Activated T-helper 2 cell treated with anti-CD3 and anti-CD28 coated beads, Interferon-gamma antibody, Interleukin-2, Interleukin-4, amounts not matched to agents 10 μg/mL and 5 μg/mL and 100 μg/mL, durations not matched to agents 14 hours and 24 hours and 36 hours (primary cell): ENCODE measurements at places on chromosomes 3 and 15. TPM values are rescaled to one million over a fixed set of nuclear protein-coding genes. Genes with fewer than 3 reads are reported as not detected.

- no peaks in the 10 kb centered on the region for H3K4me1 ChIP-seq
- no peak overlapping the region for H3K4me3 ChIP-seq
- no peak for DNase-seq
- no peaks in the 10 kb centered on the region for H3K36me3 ChIP-seq
- no peak overlapping the region for H3K27ac ChIP-seq
These were observed 137.1 kb upstream of the TMC3 start for GRCh38 chr15:81511138-81511537.

DNA sequence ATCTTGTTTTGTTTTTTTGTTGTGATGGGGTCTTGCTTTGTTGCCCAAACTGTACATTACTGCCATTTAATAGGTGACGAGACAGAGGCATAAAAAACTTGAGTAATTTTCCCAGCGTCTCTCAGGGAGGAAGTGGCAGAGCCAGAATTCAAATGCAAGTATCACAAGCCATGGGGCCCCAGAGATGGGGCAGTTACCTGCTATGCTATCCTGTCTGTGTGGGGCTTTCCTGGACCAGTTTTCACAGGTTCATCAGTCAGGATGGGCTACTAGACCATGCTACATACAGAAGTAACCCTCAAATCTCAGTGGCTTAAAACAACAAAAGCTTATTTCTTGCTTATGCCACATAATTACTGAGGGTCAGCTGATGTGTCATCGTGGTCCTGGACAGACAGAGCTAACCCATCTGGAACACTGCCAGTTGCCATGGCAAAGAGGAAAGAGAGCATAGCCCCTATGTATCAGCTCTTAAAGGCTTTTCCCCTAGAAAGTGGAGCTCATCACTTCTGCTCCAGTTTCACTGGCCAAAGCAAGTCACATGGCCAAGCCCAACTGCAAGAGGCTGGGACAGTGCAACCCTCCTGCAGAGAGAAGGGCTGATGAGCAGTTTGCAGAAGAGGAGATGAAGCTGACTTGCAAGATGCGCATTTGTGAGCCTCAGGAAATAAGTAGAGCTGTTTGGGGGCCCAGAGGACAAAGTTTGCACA is 31.7 kb upstream of the SYNM start:
- H3K36me3 ChIP-seq: no peaks in the 10 kb centered on the region
- H3K27ac ChIP-seq: no peak overlapping the region
- H3K4me1 ChIP-seq: peaks cover 2% of the 10 kb centered on the region
- no peak overlapping the region for H3K4me3 ChIP-seq

DNA sequence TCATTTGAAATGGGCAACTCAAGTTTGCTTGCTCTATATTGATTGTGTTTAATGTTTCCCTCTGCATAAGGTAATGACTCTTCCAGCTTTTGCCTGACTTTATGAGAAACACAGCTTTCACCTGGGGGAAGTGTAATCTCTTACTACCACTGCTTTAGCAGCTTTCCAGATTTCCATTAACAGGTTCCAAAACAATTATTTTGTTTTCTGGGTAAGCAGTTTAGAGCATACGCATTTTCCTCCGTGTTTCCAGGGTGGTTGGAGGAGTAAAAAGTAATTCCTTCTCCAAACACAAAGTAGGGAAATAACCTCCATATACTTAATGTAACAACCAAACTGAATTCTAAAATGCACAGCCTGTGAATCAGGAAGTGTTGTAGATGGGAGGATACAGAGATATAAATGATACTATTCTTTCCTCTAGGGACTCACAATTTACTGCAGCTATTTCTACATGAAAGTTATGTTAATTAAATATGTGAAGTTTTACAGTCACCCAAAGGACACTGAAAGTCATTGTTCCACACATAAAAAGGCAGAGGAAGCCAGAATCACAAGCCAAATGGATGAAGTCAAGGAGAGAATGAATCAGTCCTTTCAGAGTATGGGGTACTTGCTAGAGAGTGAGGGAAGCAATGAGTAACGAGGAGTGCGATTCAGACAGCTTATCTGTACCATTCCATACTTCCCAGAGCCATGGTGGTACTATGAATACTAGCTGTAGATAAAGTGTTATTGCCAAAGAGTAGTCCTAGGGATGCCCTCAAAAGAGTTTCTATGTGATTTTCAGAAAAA is 16.6 kb downstream of the ST3GAL6 start:
- H3K27ac ChIP-seq: no peak overlapping the region
- H3K4me3 ChIP-seq: no peak overlapping the region
- H3K4me1 ChIP-seq: peaks cover 24% of the 10 kb centered on the region
- H3K27me3 ChIP-seq: peaks cover 9% of the 10 kb centered on the region
- DNase-seq: no peak
- H3K36me3 ChIP-seq: no peaks in the 10 kb centered on the region

CALML4 gene
- total RNA-seq: 11.9 and 12.1 TPM in 2 replicates

GRCh38 chr15:65626856-65627255 is 5.1 kb downstream of the SLC24A1 start:
- DNase-seq: no peak
- H3K4me1 ChIP-seq: peaks cover 4% of the 10 kb centered on the region
- H3K36me3 ChIP-seq: no peaks in the 10 kb centered on the region
- H3K4me3 ChIP-seq: no peak overlapping the region
- H3K27ac ChIP-seq: no peak overlapping the region
- no peaks in the 10 kb centered on the region for H3K27me3 ChIP-seq

GRCh38 chr15:60416484-60416883 is 18.7 kb upstream of the ANXA2 start:
- peaks cover 8% of the 10 kb centered on the region for H3K36me3 ChIP-seq
- no peaks in the 10 kb centered on the region for H3K4me1 ChIP-seq
- no peak for DNase-seq

CAMP gene
- total RNA-seq: not detected in 2 replicates

TRAT1 gene
- total RNA-seq: 17.0 and 17.7 TPM in 2 replicates

GRCh38 chr15:69722924-69723323 is 270.3 kb downstream of the RPLP1 start:
- H3K4me1 ChIP-seq: peaks cover 68% of the 10 kb centered on the region
- no peak overlapping the region for H3K4me3 ChIP-seq
- H3K36me3 ChIP-seq: no peaks in the 10 kb centered on the region
- peaks cover 15% of the 10 kb centered on the region for H3K27me3 ChIP-seq

PDIA3 gene
- total RNA-seq: 370 and 384 TPM in 2 replicates

- no peak overlapping the region for H3K4me3 ChIP-seq
- H3K4me1 ChIP-seq: peaks cover 88% of the 10 kb centered on the region
- H3K27ac ChIP-seq: no peak overlapping the region
- peaks cover 45% of the 10 kb centered on the region for H3K36me3 ChIP-seq
These were observed 18.3 kb downstream of the MAP2K1 start for GRCh38 chr15:66405007-66405406.

DNA sequence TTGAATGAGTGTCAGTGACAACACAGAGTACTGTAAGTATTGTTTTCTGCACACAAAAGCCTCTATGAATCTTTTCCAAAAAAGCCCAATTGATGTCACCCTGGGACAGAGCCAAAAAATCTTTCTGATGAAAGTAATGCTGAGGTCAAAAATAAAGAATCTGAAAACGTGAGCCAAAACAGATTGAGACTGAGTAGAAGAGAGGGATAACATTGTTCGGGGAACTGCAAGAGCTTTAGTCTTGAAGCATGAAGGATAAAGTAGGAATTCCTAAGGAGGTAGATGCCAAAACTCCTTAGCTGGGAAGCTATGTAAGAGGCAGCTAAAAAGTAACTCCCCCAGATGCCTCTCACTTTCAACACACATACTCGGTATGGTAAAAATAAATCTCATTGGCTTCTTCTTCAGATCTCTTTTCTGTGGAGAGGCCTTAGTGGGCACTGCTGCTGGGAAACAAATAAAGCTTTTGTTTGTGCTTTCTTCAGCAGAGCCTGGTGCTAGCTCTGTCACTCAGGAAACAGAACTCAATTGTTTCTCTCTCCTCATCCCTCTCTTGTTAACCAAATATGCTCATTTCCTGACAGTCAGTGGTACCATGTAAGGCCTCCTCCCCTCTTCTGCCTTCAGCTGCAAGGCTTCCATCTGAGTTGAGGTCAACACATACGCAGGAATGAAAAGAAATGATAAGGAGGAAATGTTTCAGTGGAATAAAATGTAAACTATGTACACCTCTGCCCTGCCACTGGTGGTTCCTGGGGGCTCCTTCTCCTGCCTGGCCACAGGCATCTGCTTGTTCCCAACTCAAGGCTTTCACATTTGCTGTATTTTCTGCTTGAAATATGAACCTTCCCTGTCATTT is 58.1 kb downstream of the CD200 start:
- peaks cover 14% of the 10 kb centered on the region for H3K36me3 ChIP-seq
- peaks cover 58% of the 10 kb centered on the region for H3K4me1 ChIP-seq
- no peak overlapping the region for H3K4me3 ChIP-seq
- no peaks in the 10 kb centered on the region for H3K27me3 ChIP-seq

GRCh38 chr3:188554404-188554803 is 400.4 kb downstream of the LPP start:
- no peaks in the 10 kb centered on the region for H3K27me3 ChIP-seq
- DNase-seq: no peak
- H3K4me1 ChIP-seq: peaks cover 35% of the 10 kb centered on the region
- no peak overlapping the region for H3K27ac ChIP-seq

WDR93 gene
- total RNA-seq: not detected in 2 replicates

NAA50 gene
- total RNA-seq: 129 and 134 TPM in 2 replicates

ROBO2 gene
- not detected in 2 replicates for total RNA-seq

ACKR4 gene
- not detected in 2 replicates for total RNA-seq

DGKG gene
- 0.05 TPM in 2 replicates for total RNA-seq

- H3K4me3 ChIP-seq: no peak overlapping the region
- no peak overlapping the region for H3K27ac ChIP-seq
- H3K27me3 ChIP-seq: no peaks in the 10 kb centered on the region
- no peak for DNase-seq
- no peaks in the 10 kb centered on the region for H3K36me3 ChIP-seq
These were observed 857.7 kb downstream of the OTOL1 start for GRCh38 chr3:162354356-162354755.

- H3K36me3 ChIP-seq: peaks cover 77% of the 10 kb centered on the region
- peaks cover 31% of the 10 kb centered on the region for H3K4me1 ChIP-seq
- no peak overlapping the region for H3K27ac ChIP-seq
- no peak overlapping the region for H3K4me3 ChIP-seq
- no peak for DNase-seq
- no peaks in the 10 kb centered on the region for H3K27me3 ChIP-seq
These were observed 6.2 kb downstream of the TMEM39A start for GRCh38 chr3:119457246-119457645.

ANKRD34C gene
- total RNA-seq: not detected in 2 replicates

GCNT3 gene
- total RNA-seq: not detected in 2 replicates

NPAP1 gene
- total RNA-seq: not detected in 2 replicates

GRK7 gene
- total RNA-seq: not detected in 2 replicates

- peaks cover 18% of the 10 kb centered on the region for H3K4me1 ChIP-seq
- no peak overlapping the region for H3K27ac ChIP-seq
- H3K36me3 ChIP-seq: no peaks in the 10 kb centered on the region
- peaks cover 30% of the 10 kb centered on the region for H3K27me3 ChIP-seq
- DNase-seq: peak; percentile 28
These were observed 55.9 kb upstream of the PLCL2 start for GRCh38 chr3:16828815-16829214.

DNA sequence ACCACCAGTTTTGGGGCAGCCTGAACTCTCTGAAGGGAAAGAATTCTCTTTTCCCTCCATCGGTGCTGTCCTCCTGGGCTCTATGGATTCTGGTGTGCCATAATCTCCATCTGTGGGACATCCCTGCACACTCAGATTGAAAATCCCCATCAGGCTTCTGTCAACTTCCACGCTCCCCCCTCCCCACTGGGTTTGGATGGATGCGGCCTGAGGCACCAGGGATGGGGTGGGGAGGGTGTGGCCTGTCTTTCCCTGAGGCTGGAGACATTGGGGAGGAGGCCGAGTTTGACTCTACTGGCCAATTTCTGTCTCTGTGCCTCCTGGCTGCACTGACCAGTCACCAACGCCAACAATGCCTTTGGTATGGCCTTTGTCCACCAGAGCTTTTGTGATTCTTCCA is 16.3 kb upstream of the FBLN2 start:
- peaks cover 4% of the 10 kb centered on the region for H3K27me3 ChIP-seq
- H3K4me1 ChIP-seq: peaks cover 6% of the 10 kb centered on the region
- no peak for DNase-seq

GRCh38 chr3:128803307-128803706 is 76.1 kb upstream of the ACAD9 start:
- no peak for DNase-seq
- H3K4me3 ChIP-seq: peak overlapping the region; percentile 58
- H3K4me1 ChIP-seq: peaks cover 78% of the 10 kb centered on the region
